ENCODE measurements at places on chromosomes 1 and 21. TPM values are rescaled to one million over a fixed set of nuclear protein-coding genes. Genes with fewer than 3 reads are reported as not detected.

The NLRP3 gene
- total RNA-seq = 0.13 TPM

The PODN gene
- total RNA-seq = 12.4 TPM

The KRTAP12-1 gene
- not detected for total RNA-seq

The GNPAT gene
- 43.7 TPM for total RNA-seq
